ENCODE measurements at places on chromosomes 5 and 9. TPM values are rescaled to one million over a fixed set of nuclear protein-coding genes. Genes with fewer than 3 reads are reported as not detected.

HSPA4 gene
- total RNA-seq = 123 TPM

DNA sequence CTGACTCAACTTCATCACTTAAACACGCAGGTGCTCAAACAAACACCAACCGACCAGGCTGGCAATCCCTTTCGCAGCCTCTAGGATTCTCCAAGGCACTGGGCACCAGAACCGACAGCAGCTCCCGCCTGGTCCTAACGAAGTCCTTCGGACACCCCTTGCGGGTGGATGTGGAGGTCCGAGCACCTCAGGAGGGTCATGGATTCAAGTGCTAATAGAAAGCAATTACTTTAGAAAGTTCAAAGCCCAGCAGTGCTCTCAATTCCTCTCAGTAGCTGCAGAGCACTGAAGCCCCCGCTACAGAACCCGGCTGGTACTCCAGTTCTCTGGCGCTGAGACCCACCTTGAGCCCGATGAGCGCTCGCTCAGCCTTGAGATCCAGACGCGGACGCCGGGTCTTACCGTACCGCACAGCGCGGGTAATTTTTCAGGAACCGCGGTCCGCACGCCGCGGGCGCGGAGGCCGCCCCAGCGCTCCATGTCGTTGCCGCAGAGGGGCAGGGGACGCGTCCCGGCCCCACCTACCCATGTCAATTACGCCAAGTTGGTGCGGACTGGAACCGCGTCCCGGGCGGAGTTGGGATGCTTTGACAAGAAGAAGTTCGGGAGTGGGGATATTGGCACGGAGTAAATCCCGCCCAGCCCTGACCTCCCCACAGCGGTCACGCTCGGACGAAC, 638 bp downstream of the MARCHF3 start:
- DNase-seq = peak; percentile 89

GRCh38 chr5:14851050-14851419, 20.5 kb downstream of the ANKH start:
- no peak for DNase-seq

PFN3 gene
- total RNA-seq = not detected

GRCh38 chr9:114259798-114260523, 62.9 kb upstream of the ORM1 start:
- no peak for DNase-seq

C5orf52 gene
- total RNA-seq = not detected

DNA sequence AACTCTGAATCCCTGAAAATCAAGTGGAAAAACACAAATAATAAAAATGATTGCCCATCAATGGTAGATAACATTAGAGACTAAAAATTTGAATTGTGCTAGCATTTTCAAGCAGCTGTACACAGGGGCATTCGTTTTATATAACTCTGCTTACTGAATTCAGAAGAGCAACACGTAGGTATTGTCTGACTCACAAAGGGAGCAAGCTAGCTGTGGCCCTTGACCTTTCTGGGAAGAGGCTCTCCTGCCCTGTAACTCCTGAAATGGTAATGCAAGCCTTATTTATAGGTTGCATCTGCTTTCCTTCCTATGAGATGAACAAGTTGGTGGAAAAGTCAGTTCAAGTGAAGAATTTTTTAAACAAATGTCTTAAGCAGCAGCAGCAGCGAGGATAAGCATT, 218.7 kb upstream of the EFNA5 start:
- DNase-seq = peak; percentile 31

DNA sequence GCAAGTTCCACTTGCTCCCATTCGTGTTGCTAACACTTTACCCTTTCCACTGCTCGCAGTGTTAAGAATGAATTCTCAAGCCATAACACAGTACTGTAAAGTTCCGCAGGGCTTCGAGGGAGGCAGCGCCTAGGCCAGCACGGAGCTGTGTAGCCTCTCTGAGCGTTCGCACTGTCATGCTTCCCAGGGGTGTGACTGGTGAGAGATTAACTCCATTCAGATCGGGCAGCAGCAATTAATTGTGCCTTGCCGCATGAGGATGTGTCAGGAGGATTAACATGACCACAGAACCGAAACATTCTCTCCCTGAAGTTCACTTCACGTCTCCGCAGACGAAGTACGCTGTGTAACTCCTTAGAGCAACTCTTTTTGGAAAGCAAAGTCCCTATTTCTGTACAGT, 23.2 kb downstream of the ZBTB34 start:
- DNase-seq = no peak

- no peak for DNase-seq
Measured at GRCh38 chr5:89457411-89458331, 574.7 kb upstream of the MEF2C start.

LHFPL2 gene
- 67.7 TPM for total RNA-seq

CDC37L1 gene
- 11.7 TPM for total RNA-seq

TLR4 gene
- total RNA-seq = 184 TPM

DNA sequence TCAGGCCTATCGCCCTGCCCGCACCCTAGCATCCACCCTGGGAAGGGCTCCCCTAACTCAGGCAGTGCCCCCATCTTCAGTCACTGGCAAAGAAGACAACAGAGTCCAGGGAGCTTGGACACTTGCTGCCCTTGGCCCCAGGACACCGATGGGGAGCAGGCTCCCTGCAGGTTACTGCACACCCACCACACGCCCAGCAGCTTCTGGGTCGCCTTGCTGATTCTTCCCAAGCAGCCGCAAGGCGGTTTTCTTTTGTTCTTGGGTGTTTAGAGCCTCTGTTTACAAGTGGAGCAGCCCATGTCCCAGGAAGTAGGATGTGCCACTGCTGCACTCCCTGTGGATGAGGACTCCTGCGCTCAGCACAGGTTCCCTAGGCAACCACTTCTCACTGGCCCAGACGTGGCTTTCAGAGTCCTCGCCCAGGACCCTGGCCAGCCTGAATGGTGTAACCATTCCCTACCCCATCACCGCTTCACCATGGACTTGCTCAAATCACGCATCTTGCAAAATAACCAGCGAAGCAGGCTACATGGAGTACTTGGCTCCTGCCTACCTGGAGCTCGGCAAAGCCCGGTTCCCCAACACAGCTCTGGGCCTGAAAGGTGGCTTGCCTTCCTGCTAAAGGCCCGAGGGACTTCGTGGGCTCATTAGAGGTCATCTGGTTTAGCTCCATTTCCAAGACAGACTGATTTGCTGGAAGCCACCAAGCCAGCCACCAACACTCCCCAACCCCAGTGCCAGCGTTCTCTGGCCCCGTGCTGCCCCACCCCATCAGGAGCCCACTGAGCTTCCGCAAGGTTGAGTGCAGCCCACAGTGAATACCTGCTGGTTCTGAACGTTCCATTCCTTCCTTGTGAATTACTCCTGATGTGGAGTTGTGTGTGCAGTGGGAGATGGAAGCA, 60.0 kb downstream of the PSMB7 start:
- no peak for DNase-seq
